ENCODE measurements at places on chromosomes 13 and 19. TPM values are rescaled to one million over a fixed set of nuclear protein-coding genes. Genes with fewer than 3 reads are reported as not detected.

The SPINT2 gene
- 0.49 TPM for polyA plus RNA-seq

The GNA15 gene
- polyA plus RNA-seq = 0.56 TPM

The PALM gene
- 4.9 TPM for polyA plus RNA-seq

The MAST1 gene
- 0.13 TPM for polyA plus RNA-seq

The SIRT2 gene
- polyA plus RNA-seq = 260 TPM

The NUMBL gene
- polyA plus RNA-seq = 5.5 TPM

Data from psoas muscle (tissue), 8 donors.